ENCODE measurements at places on chromosomes 1 and 21.

DNA sequence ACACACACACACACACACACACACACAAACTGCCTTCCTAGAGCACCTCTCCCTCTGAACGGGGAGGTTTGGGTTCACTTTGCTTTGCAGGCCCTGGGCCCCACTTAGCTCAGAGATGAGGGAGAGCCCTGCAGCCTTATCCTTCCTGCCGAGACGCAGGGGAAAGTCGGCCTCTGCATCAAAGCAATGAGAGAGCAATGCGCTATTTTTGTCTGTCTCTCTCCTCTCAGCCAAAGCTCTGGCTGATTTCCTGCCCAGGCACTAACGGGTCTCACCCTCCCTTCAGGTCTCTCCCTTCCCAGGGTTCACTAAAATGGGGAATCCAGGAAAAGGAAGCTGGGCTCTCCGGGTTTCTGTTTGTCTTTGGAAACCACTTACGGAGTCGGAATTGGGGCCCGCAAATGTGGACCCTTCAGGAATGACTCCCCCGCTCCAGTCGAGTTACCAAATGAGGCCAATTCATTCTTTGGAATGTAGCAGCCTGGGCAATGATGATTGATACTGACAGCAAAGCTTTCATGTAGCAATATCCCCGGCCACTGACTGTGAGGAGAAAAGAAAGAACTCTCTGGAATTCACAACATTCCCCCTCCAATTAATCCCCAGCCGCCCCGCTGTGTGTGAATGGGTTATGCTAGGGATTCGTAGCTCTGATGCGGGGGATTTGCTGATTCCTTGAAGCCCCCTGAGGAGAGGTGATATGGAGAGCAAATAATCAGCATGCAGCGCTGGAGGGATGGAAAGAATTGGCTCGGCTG is 61.5 kb upstream of the WLS start:
- no peak for DNase-seq

DNA sequence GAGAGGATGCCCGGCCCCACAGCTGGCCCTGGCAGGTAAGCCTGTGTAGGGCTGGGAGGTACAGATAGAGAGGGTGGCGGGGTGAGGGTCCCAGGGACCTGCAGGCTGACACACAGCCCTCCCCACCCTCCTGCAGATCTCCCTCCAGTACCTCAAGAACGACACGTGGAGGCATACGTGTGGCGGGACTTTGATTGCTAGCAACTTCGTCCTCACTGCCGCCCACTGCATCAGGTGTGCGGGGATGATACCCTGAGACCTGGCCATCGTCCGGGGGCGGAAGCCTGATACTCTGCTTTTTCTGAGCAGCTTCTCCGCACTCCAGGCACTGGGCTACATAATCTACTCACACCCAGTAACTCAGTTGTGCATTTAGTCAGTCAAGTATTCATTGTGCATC is 2.1 kb downstream of the CTRC start:
- no peak for DNase-seq

GRCh38 chr1:19476450-19477190 is 8.7 kb downstream of the CAPZB start:
- no peak for DNase-seq

DNA sequence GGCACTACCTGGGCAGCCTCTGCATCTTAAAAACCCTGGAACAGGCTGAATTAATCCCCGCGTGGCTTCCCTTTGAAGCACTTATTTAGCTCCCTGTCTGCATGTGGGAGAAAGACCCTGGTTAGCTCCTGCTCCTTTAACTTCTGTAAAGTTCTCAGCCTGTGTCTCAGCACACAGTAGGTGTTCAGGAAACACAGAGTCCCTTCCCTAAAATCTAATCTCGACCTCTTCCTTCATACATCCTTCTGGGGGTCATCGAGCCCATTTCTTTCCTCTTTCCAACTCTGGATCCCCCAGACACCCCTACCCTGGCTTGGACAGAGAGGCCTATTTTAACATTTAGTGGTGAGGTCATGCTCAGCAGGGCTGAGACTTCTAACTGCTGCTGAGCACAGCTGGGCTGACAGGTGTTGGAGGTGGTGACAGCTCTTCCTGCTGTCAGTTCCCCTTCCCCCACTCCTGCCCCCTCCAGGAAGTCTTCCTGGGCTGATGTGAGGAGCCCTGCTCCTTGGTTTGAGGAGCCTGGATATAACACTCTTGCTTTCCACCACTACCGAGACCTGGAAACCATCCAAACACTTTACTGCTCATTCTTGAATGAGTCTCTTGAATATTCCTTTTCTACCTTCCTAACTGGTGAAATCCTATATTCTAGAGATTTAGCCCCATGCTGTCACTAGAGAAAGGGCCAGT is 5.3 kb downstream of the E2F2 start:
- DNase-seq, result no peak

GRCh38 chr1:90358448-90358847 is 358.7 kb downstream of the BARHL2 start:
- DNase-seq, result no peak

DNA sequence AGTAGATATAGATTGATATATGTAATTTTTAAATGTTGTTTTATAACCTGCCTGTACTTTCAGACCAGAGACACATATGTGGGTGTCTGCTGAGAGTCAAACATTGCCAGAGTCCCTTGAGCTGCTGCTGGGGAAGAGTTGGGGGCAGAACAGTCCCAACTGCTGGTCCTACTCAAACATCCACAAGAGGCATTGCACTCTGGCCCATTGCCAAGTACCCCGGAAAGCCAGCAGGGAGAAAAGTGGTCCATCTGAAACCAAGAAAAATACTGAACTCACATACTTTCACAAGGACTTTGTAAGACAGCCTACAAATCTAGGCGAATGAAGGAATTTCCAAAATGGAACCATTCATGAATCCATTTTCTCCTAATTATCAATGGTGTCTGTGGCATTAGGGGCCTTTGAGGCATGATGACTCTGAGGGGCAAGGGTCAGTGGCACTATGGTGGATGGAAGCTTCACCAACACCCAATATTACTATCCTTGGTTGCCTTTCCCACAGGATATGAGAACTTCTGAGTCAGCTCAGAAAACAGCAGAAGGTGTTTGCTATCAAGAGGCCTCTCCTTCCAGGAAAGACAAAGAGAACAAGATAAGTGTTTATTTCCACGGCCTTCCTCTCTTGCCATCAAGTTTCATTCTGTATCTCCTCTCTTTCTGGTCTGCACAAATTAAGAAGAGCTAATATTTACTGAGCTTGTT is 7.3 kb upstream of the TBX15 start:
- DNase-seq, result no peak

- no peak for DNase-seq
Measured at GRCh38 chr1:3139871-3140361, 70.9 kb downstream of the PRDM16 start.

GRCh38 chr1:178020968-178021640 is 51.2 kb upstream of the SEC16B start:
- no peak for DNase-seq

GRCh38 chr1:83970802-83971201 is 28.1 kb downstream of the TTLL7 start:
- DNase-seq, result no peak

DNA sequence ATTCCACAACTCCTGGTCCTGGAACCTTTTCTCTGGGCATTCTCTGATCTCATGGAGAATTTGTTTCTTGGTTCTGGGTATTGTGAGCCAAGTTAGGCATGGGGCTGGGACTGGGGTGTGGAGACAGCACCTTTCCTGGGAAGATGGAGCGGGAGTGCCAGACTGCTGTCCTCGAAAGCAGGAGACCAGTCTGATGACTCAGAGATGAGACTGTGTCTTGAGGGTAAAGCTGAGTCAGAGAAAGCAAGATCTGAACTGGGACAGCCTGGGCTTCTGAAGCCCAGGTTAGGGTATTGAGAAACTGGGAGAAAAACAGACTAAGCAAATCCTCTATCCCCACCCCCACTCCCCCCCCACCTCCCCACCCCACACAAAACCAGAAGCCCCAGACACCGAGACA is 2.2 kb upstream of the KANK4 start:
- no peak for DNase-seq

DNA sequence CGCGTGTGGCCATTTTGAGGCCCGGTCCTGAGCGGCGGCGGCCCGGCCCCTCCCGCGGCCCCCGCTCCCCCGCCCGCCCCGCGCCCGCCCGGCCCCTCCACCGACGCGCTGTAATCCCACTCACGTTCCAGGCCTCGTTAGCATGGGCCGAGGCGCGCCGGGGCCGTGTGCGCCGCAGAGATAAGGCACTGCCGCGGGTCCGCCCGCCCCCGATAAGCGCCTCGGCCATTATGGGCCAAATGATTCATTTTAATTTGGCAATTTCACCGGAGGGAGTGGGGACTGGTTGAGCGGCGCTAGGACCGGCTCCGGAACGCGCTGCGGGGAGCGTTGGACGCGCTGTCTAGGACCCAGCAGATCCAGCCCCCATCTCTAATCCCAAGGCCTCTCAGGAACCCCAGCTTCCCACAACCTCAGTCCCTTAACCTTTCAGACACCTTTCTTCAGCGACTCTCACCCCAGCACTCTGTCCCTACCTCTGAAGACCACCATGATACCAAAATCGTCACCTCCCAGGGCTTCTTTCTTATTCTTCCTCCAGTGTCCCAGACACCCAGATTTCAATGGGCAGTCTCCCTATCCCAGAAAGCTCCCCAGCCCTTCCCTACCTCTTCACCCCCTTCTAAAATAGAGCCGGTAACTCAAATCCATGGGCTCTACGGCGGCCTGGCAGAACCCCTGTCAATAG is at the start of gene TAL1:
Gene TAL1 (minus strand): TSS at position 39 of the 688 bp plus-strand sequence. CDS start 6,337 bp downstream, outside the sequence.
- DNase-seq, result no peak

DNA sequence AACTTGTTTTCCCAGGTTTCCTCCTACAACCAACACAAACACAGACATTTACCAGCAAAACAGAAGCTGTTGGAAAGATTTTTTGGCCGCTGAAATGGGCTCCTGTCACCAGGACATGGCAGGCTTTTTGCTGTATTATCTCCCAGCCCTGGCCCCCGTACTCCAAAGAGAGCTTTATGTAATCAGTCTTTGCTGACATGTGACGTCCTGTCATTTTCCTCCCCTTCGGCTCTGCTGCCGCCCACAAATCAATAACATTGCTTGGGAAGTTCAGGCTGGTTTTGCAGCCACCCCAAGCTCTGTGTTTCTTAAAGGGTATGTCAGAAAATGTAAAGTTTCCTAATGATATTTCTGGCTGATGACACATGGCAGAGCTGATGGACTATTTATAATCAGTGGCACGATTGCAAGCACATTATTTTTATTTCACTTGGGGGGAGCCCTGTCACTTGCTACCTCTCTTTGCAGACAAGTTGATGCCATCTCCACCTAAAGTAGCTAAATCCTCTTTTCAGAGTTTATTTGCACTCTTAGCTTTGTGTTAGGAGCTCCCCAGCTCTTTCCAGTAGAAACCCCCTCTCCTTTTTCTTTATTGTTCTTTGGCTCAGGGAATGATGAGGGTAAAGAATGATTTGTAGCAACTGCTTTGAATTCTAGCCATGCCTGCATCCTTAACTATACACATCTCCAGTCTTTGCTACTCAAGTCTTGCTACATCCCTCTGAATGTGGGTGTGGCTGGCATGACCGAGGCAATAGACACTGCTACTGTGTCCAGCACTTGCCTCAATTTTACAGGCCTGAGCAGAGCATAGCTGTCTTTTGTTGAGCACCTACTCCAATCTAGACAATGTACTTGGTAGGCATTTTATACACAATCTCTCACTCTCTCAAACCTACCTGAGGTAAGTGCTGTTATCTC is 67.3 kb downstream of the ELAVL4 start:
- DNase-seq, result no peak

- no peak for DNase-seq
Measured at GRCh38 chr1:198641501-198641900, 2.7 kb downstream of the PTPRC start.

GRCh38 chr1:91511386-91511785 is 10.7 kb downstream of the CDC7 start:
- no peak for DNase-seq

DNA sequence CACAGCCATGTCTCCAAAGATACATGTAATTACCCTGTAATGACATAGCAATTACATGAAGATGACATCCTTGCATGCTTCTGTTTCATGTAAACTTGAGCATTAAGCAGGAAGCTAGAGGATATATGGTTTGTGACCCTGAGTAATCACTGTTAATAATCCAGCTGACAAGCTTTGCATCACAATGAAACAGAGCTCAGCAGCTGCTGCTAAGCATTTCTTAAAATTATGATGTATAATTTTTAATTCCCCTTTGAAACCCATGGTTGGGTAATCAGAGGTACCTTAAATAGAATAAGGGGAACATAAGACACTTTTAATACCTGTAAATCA is 293.5 kb downstream of the NTNG1 start:
- no peak for DNase-seq

DNA sequence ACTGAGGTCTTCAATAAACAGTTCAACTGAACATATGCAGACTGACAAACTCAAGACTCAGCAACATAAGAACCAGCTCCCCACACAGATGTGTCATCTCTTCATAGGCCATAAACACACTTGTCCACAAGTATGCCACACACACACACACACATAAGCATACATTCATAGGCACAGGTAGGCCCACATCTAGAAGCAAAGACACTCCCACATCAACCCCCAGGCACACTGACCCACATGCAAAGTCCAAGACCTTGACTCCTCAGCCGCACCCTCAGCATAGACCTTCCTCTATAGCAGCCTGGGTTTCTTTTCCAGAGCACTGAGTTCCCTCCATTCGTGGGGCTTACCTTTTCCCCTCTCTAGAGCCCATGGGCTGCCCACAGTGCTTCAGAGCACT is 1.4 kb downstream of the LAD1 start:
- DNase-seq, result no peak

DNA sequence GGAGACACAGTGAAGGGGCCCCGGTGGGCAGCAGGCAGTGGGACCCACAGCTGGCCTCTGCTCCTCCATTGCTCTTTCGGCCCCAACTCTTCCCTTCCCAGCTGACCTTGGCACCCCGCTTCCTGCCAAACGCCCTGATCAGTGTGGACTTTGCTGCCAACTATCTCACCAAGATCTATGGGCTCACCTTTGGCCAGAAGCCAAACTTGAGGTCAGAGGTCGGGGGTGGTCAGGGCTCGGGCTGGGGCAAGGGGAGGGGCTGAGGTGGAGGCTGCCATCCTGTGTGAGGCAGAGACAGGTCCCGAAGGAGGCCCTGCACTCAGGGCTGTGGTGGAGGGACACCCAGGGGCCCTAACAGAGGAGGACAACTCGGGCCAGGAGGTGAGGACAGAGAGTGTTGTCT is 13.7 kb downstream of the PODN start:
- no peak for DNase-seq

DNA sequence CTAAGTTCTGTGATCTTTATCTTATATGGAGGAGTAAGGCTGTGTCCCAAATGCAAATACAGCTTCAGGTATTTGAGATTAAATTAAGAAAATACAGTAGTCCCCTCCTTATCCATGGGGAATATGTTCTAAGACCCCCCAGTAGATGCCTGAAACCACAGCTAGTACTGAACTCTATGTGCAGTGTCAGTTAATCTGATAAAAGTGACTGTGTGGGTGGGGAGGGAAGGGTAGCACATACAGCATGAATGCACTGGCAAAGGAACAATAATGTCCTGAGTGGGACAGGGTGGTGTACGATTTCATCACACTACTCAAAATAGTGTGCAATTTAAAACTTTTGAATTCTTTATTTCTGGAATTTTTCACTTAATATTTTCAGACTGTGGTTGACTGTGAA is 83.1 kb downstream of the HS2ST1 start:
- DNase-seq, result no peak

GRCh38 chr1:41041614-41042270 is 20.2 kb upstream of the SLFNL1 start:
- no peak for DNase-seq

All from activated naive CD4-positive, alpha-beta T cell (primary cell).